ENCODE measurements at places on chromosomes 5 and 9.

- DNase-seq = no peak
These were observed 15.9 kb upstream of the ISOC1 start for GRCh38 chr5:129078660-129079059.

DNA sequence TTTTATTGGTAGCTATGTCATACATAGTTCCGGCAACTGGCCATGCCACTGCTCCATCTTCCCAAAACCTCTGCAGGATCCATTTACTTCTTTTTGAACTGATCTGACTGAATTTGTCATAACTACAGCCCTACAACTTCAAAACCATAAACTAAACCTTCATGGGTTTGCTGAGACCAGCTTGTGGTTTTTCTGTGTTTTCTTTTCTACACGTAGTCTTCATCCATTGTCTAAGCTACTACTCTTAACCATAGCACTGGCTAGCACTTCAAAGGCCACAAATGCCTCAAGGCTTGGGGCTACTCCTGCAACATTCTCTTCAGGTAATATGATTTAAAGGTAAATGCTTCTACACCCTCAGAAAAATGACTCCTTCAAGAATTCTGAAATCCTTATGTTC lies 9.0 kb upstream of the KIF2A start:
- no peak for DNase-seq

GRCh38 chr5:107147589-107147988 lies 523.1 kb downstream of the EFNA5 start:
- no peak for DNase-seq

GRCh38 chr9:105329719-105330062 lies 85.2 kb downstream of the SLC44A1 start:
- DNase-seq = no peak

Data from NCI-H2029 (cell line).